H9 (cell line): ENCODE measurements at places on chromosomes 5 and 9. TPM values are rescaled to one million over a fixed set of nuclear protein-coding genes. Genes with fewer than 3 reads are reported as not detected.

PCDHA13 gene
- total RNA-seq: 1.0 and 1.1 TPM in 2 replicates

ICE1 gene
- 45.1 and 47.1 TPM in 2 replicates for total RNA-seq

WNT8A gene
- 0.26 and 0.33 TPM in 2 replicates for total RNA-seq

NIPSNAP3A gene
- total RNA-seq: 13.8 and 13.9 TPM in 2 replicates

FCN2 gene
- total RNA-seq: not detected in 2 replicates

GABRA6 gene
- not detected in 2 replicates for total RNA-seq

DNA sequence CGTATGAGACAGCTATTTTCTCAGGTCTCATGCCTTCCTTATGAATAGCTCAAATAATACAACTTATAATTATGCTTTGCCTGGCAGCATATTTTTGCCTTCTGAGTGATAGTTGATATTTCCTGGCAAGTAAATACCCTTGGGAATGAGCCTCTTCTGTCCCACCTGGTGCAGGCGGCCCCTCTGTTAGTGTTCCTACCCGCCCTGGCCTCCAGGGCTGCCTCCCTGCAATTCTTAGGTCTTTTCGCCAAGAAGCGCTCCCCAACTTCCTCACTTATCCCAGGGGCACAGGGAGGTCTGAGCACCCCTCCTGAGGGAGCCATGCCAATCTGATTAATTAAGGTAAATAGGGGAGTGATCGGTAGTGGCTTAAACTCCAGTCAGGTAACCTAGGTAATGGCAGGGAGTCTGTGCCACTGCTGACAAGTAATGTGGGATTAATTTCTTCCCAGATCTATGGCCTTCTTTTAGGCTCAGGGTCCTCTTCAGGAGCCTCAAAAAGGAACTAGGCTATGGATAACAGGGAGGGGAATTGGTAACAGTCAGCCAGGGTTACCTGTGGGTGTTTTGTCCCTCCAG lies 81.5 kb downstream of the GALNT10 start:
- DNase-seq: no peak

GRCh38 chr5:36743891-36744772 lies 132.4 kb upstream of the NIPBL start:
- DNase-seq: peak; percentile 90

- DNase-seq: no peak
These were observed 158.6 kb downstream of the MELK start for GRCh38 chr9:36731068-36731956.

GRCh38 chr5:115767424-115767823 lies 49.0 kb downstream of the CDO1 start:
- no peak for DNase-seq

- DNase-seq: no peak
These were observed 38.2 kb upstream of the ZSWIM6 start for GRCh38 chr5:61293873-61294272.

DNA sequence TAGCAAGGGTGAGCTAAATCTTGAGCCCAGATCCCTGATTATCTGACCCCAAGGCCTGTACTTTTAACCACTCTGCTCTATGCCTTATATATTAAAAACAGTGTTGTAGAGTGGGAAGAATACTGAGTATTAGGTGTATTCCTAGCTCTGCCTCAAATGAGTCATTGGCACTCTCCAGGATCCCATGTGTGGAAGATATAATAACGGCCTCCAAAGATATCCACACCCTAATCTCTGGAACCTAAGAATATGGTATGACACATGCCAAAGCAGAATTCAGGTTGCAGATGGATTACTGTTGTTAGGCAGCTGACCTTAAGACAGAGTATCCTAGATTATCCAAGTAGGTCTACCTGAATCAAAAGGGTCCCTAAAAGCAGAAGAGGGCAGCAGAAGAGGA lies 110.8 kb downstream of the ADRB2 start:
- DNase-seq: no peak

- no peak for DNase-seq
These were observed 344.2 kb downstream of the ADGRV1 start for GRCh38 chr5:90902651-90903386.

GRCh38 chr5:169229342-169229892 lies 71.5 kb downstream of the SLIT3 start:
- DNase-seq: no peak

- no peak for DNase-seq
These were observed 51.4 kb downstream of the PFDN1 start for GRCh38 chr5:140251527-140251973.

- DNase-seq: no peak
These were observed 211.3 kb upstream of the IRX4 start for GRCh38 chr5:2093859-2094615.

GRCh38 chr9:98159301-98159700 lies 33.1 kb downstream of the CORO2A start:
- no peak for DNase-seq

DNA sequence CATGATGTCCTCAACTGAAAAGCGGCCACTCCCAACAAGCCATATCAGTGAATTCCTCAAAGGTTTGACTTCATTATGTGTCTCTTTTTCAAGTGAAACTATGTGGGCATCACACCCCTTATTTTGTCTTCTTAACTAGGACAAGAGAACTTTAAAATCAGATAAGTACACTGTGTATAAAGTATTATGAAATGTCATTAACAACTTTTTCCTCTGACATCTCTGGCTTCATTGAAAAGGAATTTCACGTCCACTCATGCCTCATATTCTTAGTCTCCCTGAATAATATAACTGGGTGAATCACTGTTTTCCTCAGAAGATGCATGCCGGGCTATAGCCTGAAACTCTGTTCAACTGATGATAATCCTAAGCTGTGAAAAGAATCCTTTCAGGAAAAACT lies 415.8 kb downstream of the ACTL7B start:
- no peak for DNase-seq

DNA sequence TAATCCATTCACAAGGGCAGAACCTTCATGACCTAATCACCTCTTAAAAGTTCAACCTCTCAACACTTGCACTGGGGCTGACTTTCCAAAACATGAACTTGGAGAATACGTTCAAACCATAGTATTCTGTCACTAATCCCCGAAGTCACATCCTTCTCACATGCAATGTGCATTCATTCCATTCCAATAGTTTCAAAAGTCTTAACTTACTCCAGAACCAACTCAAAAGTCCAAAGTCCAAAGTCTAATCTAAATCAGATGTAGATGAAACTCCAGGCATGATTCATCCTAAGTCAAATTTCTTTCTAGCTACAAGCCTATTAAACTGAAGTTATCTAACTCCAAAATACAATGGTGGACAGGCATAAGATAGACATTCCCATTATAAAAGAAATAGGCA lies 21.7 kb upstream of the ADAMTSL1 start:
- DNase-seq: no peak

DNA sequence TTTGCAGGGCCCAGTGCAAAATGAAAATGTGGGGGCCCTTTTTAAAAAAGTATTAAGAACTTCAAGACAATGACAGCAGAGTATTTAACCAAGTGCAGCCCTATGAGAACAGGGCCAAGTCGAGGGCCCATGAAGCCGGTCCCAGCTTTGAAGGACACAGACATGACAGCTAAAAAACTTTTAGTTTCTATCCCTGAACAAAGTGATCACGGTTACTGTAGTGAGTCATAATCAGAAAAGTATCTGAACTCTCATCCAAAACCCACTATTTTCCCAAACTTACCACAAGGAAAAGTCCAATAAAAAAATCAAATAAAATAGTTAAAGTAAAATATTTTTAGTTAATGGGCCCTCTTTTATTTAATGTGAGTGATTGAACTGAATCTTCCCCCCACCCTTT lies 126.0 kb downstream of the MEF2C start:
- DNase-seq: no peak

DNA sequence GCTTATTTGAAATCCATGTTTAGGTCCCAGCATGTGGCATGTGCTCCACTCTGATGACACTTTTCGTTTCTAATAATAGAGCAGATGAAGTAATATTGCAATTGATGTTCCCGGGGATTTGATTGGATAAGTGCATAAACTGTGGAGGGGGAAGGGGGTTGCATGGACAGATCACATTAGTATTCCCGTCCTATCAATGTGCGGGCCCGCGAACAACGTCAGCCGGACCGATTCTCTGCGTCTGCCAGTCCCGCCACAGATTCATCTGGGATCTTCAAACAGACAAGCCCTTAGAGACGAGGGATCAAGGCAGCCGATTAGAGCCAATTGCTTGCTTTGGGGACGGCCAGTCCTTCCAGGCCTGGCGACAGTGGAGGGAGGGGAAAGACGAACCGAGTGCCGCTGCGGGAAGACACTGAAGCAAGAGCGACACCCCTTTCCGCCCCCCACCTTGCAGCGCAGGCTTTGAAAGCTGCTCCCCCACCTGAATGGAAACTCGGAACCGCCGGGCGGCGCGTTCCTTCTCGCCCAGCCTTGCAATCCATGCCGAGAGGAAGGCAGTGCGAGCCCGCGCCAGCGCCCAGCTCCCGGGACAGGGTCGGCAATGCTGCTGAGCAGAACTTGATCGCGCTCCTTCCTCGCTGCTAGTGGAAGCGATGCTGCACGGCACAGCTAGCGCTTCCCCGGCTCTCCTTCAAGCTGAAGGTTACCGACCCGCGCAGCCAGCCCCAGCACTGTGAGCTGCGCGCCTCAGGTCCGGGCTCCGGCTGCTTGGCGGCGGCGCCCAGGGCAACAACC lies at the start of gene RGS7BP:
Gene RGS7BP, plus strand, starts transcription at position 247 of the 798 bp plus-strand sequence. CDS start 610 bp downstream, outside the sequence.
- peak; percentile 67 for DNase-seq

DNA sequence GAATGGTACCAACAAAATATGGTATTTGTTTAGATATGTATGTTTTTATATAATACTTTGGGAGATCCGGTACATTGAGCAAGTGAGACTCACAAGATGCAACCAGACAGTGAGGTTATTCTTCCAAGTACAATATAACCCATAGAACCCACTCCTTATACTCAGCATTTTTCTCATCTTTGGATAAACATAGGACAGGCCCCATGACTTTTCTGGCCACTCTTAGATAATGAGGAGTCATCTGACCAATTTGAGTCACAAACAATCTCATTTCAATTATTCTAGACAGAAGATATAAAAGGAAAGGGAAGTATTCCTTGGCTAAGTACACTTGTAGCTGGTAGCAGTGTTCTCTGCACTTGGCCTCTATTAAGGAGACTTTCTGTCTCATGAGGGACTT lies 150.2 kb downstream of the SGCD start:
- DNase-seq: no peak

DNA sequence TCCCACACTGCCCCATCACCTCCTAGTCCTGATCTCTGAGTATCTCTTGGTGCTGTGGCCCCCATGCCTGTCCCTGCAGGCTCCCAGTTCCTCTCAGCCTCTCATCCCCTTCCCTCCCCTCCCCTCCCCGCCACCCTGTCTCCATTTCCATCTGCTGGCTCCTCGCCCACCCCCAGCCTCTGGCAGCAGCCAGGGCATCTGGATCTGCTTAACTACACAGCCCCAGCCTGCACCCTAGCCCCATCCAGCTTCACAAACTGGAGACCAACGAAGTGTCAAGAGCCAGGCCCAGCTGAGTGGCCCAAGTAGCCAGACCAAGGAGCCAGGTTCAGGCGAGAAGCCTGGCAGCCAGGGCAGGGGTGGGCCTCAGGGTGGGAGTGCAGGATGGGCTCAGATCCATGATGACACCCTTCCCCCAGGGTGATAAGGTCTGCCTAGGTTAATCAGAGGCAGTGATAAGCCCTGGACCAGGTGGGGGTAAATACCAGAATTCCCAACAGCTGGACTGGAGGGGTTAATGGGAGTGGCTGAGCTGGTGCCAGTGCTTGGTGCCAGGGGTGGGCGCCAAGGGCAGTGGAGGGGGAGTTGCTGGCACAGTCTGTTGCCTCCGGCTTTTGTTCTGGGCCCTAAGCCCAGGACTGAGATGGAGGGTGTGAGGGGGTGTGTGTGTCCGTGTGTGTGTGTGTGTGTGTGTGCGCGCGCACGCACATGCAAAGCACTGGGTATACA lies 2.5 kb downstream of the IL11RA start:
- DNase-seq: no peak

- no peak for DNase-seq
These were observed 27.6 kb downstream of the TLX3 start for GRCh38 chr5:171336521-171337209.

DNA sequence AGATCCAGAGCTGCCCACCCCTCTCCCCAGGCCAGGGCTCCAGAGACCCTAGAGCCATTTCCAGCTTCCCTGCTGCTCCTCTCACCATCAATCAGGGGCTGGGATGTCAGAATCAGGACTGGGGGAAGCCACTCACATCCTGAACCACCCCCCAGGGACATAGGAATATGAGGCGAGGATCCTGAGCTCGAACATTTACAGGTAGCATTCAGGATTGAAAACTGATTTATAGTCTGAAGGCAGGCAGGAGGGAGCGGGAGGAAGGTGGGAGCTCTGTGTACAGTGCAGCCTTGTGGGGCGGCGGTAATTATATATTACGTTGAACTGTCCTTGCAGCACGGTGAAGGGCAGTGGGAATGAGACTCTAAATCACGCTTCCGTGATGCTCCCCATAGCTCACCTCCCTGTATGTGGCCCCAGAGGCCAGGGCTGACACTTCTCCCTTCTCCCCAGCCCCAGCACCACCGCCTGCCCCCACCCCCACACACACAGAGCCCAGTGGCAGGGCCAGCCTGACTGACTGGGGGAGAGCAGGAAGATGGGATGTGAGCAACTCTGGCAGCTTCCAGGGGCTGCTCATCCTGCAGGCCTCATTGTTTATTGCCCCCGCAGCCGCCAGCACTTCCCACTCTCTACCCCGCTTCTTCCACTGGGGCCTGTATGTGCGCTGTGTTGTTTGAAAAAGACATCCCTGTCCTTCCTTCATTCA lies 76.0 kb upstream of the HSPA9 start:
- no peak for DNase-seq
